OCI-LY7 (cell line): ENCODE measurements at places on chromosomes 5 and 9.

- no peak for DNase-seq
Measured at GRCh38 chr5:81772488-81772887, 21.6 kb upstream of the SSBP2 start.

- DNase-seq: peak; percentile 8
Measured at GRCh38 chr5:125338440-125339174, 592.2 kb upstream of the ZNF608 start.

DNA sequence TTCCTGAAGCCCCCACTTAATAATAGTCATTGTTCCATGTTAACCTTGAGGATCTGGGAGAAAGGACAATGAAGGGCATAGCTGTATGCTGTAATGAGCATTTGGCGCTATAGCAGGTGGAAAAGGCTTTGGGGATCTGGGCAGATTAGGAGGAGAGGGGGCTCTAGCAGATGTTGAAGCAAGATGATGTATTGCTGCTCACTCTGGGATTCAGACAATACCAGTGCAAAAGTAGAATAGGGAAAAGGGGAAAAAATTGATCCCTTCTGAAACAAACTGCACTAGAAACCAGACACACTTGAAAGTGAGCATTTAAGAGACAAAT, 575.3 kb upstream of the MEF2C start:
- DNase-seq: no peak

DNA sequence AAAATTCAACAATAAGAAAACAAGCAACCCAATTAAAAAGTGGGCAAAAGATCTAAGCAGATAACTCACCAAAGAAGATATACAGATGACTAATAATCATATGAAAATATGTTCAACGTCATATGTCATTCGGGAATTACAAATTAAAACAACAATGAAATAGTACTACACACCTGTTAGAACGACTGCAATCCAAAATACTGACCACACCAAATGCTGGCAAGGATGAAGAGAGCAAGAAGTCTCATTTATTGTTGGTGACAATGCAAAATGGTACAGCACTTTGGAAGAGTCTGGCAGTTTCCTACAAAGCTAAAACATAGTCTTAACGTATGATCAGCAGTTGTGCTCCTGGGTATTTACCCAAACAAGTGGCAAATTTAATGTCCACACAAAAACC, 37.5 kb downstream of the NDUFS4 start:
- no peak for DNase-seq

DNA sequence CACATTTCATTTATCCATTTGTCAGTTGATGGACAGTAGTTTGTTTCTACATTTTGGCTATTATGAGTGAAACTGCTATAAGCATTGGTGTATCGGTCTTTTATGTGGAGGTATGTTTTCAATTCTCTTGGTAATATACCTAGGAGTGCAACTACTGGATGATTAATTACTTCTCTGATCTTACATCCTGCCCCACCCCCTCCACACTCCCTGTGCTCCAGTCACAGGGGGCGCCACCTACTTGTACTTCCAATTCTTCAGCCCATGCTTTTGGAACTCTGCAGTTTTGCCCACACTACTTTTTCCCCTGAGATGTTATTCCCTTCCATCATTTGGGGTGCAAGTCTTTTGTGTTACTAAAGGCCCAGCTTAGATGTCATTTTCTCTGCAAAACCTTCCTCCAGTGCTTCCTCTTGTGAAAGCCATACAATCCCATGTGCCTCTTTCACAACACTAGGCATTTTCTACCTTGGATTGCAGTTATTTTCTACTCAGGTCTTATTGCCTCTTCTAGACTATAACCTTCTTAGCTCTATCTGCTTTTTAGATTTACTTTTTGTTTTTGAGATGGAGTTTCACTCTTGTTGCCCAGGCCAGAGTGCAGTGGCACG, 42.1 kb downstream of the SEC61B start:
- DNase-seq: no peak

GRCh38 chr9:69149321-69149807, 24.7 kb upstream of the TJP2 start:
- DNase-seq: no peak

DNA sequence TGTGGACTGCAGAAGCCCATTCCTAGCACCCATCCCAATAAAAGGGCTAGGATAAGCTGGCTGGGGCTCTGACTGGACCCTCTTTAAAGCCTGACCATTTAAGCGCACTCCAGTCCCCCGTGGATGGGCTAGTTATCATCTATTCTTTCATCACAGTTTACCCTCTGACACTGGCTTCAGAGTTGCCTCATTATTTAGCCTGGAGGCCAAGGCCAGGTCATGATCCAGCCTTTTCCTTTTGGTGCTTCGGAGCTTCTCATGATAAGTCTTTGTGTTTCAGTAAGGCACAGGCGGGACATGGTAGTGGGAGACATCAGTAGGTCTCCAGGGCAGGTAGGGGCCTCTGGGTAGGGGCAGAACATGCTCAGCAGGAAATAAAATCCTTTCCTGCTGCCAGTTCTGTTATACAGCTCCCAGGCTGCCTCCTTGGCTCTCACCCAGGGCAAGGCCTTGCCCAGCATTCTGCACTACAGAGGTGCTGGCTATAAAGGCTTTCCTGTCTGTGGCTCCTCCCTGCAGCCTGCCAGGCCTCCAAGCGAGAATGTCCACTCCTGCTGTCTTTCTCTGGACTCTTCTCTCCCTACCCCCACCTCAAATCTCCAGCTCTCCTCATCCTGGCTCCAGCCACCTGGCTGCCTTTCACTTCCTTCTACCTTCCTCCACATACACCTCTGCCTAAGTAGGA, 128.8 kb downstream of the FSTL4 start:
- no peak for DNase-seq
